ENCODE measurements at places on chromosomes 7 and 10. TPM values are rescaled to one million over a fixed set of nuclear protein-coding genes. Genes with fewer than 3 reads are reported as not detected.

The PTN gene
- total RNA-seq, result 3.0 TPM

The LRRN3 gene
- total RNA-seq, result not detected

The CACNB2 gene
- total RNA-seq, result 52.7 TPM

The CH25H gene
- total RNA-seq, result 0.70 TPM

DNA sequence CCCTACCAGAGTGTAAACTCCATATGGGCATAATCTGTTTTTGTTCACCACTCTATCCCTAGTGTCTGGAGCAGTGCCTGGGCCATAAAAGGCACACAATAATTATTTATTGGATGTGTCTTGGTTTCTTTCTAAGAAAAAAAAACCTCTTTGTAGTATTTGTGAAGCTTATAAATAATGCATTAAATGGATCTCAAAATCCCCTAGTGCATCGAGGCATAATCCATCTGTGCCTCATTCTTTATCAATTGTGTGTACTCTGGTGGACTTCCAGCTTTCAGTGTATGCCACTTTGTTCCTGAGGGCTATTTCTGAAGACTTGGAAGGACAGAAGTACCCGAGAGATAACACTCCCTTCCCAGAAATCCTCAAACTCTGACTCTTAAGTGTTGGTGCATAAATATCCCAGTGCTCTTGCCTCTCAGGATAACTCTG is 255.0 kb upstream of the PHYHIPL start:
- DNase-seq, result no peak
- no peak overlapping the region for H3K27ac ChIP-seq
- H3K4me3 ChIP-seq, result no peak overlapping the region

- H3K36me3 ChIP-seq, result peaks cover 32% of the 10 kb centered on the region
- H3K27ac ChIP-seq, result no peak overlapping the region
- H3K4me3 ChIP-seq, result no peak overlapping the region
- no peaks in the 10 kb centered on the region for H3K27me3 ChIP-seq
Observed at GRCh38 chr7:127710635-127711034, 58.6 kb downstream of the SND1 start.
